ENCODE measurements at places on chromosomes 11 and 22. TPM values are rescaled to one million over a fixed set of nuclear protein-coding genes. Genes with fewer than 3 reads are reported as not detected.
A peak's percentile ranks its signal among the peaks of the same experiment; 100 is the strongest.

DNA sequence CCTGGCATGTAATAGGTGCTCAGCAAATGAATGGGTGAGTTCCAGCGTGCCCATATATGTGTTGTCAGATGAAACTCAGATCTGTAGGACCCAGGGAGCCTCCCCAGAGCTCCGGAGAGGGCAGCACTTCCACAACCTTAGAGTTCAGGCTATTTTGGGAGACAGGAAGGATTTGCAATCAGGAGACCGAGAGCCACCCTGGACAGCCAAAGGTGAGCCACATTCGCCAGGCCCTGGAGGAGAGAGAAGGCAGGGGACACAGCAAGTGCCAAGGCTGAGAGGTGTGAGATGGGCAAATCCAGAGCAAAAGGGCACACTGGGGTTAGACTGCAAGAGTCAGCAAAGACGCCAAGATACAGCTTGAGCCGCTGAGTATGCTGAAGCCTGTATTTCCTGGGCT is 66.4 kb downstream of the CD82 start:
- DNase-seq: peak; percentile 32

FREY1 gene
- polyA plus RNA-seq: 0.18 TPM

SEZ6L gene
- 0.08 TPM for polyA plus RNA-seq

C11orf98 gene
- polyA plus RNA-seq: 49.9 TPM

GRCh38 chr22:19948057-19948760 is 6.6 kb upstream of the TXNRD2 start:
- no peak for DNase-seq

DNA sequence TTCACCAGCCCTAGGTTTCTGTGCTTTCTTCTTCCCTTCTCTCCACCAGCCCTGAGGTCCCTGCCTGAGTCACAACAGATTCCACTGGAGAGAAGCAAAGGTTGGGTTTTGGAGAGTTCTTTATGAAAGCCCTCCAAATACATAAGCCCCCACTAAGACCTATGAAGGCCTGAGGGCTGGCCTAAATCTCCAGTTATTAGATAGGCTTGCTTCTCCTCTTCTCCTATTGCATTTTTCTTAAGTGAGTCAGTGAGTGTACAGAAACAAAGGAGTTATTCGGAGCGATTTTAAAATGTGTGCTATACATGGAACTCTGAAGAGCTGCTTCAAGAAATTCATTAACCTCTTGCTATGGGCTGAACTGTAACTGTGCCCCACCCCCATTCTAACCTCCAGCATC is 1057.3 kb downstream of the OPCML start:
- DNase-seq: no peak

SLC35F2 gene
- 0.14 TPM for polyA plus RNA-seq

C11orf52 gene
- 9.6 TPM for polyA plus RNA-seq

- no peak for DNase-seq
Measured at GRCh38 chr22:27984001-27984695, 65.1 kb upstream of the PITPNB start.

GRCh38 chr11:134272381-134273316 is 3.5 kb upstream of the GLB1L3 start:
- no peak for DNase-seq

DNA sequence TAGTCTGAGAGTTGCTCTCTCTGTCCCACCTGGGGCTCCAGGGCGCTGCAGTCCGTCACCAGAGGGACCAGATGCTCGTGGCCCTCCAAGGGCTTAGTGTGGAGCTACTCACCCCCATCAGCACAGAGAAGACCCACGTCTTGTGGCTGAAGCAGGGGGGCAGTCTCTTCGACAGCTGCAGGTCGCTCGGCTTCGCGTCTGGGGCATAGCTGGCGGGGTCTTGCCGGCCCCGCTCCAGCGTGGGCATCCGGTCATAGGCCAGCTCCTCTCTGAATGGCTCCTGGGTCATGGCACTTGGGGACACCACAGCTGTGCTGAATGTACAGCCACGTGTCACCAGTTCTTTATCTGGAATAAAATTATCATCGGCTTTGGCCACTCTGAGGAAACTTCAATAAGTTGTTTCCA is 608 bp downstream of the MLC1 start:
- DNase-seq: no peak

Data from liver (tissue), 10 donors.